NCI-H2081 treated with DMSO at 0.1 percent for 48 hours (cell line): ENCODE measurements at places on chromosomes 4 and X.

GRCh38 chr4:31194823-31195222 lies 474.7 kb downstream of the PCDH7 start:
- peak; percentile 87 for DNase-seq

DNA sequence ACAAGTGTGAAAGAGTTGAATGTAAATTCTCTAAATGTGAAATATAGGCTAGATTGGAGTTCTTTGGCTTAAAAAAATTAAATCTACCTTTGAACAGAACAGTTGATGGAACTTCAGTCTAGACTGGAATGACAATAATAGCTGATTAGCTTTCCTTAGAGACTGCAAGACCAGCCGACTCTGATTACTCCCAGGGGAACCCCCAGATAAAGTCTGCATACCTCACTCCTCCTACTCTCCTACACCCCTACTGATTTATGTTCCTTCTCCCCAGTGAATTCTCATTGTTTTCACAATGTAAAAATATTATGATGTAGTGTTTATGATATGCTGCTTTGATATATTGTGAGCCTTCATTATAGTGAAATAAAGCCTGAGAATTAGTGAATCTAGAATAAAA lies 241.3 kb downstream of the CFAP299 start:
- DNase-seq: no peak

GRCh38 chr4:188613976-188614375 lies 474.7 kb downstream of the TRIML1 start:
- DNase-seq: no peak

GRCh38 chr4:134780244-134780643 lies 578.7 kb upstream of the PABPC4L start:
- no peak for DNase-seq

GRCh38 chr4:74473155-74473811 lies 28.3 kb downstream of the AREG start:
- no peak for DNase-seq

GRCh38 chr4:126627255-126627654 lies 1005.5 kb upstream of the INTU start:
- DNase-seq: no peak

- no peak for DNase-seq
These were observed 231.9 kb upstream of the HAND2 start for GRCh38 chr4:173761938-173762337.

- DNase-seq: no peak
These were observed 118.2 kb downstream of the NAF1 start for GRCh38 chr4:163048447-163048846.

DNA sequence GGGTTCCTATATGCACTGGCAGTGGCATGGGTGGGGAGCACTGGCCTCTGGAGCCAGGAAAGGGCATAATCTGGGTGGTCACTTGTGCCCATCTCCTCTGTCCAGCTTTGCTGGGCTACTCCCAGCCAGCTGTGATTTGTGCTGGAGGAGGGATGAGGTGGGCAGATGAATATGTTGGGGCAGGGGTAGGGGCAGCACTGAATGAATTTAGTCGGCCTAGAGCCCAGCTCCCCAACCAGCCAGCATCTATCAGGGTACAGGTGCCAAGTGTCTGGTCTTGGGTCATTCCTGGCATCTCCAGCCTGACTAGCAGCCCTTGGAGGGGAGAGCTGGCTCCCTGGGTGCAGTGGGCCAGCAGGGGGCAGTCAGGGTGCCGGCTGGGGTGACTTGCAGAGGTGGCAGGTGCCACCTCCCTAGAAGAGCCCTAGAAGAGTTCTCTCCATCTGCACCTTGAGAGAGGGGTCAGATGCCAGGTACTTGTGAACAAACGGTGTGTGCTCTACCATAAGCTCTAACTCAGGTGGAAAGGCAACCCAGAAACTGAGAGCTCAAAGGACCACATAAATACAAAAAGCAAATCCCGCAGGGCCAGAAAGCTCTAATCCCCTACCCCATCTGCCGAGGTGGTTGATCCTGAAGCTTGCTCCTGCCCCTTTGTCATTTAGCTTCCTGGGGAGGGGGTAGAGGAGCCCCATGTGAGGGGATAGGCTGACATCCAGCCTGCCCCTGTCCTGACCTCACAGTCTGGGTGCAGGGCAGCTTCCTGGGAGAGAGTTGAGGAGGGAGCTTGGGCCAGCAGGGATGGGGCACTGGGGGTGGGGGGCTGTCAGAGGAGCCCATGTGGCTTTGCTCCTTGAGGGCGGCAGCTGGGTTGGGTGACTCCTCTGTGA lies 2.2 kb downstream of the SORCS2 start:
- no peak for DNase-seq

DNA sequence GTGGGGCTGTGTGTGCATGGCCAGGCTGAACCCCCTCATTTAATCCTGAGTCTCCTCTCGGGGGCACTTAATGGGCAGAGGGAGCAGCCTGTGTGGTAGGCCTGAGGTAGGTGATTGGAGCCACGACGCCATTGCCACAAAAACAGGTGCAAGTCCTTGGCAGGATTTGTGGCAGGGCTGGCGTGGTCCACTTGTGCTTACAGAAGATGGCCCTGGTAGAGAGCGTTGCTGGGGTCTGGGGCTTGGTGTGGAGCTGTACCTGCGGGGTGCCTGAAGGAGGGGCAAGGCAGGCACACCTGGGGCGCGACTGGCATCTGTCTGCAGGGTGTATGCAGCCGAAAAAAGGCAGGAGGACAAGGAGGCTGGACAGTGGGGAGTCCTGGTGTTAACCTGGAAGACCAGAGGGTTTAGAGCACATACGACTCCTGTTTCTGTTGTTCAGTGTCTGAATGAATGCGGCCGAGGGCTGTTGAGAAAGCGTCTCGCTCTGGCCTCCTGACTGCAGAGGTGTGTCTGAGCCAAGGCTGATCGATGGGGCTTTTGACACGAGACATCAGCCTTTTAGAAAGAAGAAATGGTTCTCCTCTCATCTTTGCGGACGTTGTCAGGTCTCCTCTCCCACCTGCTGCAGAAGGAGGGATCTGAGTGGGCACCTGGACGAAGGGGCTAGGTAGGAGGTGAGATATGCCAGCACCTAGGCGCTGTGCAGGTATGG lies 52.0 kb downstream of the TBC1D14 start:
- no peak for DNase-seq

- no peak for DNase-seq
These were observed 1.8 kb downstream of the SLC30A9 start for GRCh38 chr4:41991916-41992767.

- no peak for DNase-seq
These were observed 101.4 kb downstream of the TBC1D19 start for GRCh38 chr4:26685250-26685649.

DNA sequence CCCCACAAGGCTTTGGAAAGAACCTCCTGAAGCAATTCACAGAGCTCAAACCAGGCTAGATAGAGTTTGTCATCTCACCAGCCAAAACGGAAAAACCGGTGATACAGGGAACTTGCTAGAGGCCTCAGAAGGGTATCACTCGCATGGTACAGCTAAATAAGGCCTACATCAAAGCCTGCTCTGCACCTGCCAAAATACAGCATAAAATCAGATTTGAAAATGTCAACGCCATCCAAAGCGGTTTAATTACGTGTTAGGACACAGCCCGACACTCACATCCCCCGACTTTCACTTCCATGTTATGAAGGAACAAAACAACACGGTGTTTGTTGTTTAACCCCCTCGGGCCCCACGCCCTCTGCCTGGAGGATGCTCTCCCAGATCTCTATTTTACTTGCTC lies 65.0 kb downstream of the MAPK10 start:
- no peak for DNase-seq

DNA sequence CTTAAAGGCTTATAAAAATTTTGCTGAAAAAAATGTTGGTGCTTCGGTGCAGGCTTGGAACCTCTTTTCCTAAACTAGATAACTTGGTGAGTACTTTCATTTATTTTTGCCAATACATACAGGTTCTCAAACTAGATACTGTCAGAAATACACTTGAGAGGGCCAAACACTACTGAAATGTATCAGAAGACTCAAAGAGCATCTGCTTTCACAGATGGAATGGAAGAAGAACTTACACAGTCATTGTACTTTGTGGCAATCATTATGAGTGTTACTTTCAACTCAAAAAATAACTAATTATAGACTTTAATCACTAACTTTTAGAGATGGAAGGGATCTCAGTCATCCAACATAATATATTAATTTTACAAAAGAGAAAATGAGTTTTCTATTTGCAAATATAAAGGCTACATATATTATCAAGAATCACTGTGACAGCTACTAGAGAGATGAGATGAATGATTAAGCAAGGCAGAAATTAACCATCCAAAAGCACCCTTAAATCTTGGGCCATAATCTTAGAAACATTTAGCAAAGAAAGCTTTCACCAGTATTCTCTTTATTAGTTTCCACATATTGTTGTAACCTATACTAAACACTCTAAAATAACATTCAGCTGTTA lies 1.0 kb downstream of the ENAM start:
- no peak for DNase-seq

GRCh38 chr4:2101346-2102044 lies 42.4 kb downstream of the NAT8L start:
- DNase-seq: no peak

DNA sequence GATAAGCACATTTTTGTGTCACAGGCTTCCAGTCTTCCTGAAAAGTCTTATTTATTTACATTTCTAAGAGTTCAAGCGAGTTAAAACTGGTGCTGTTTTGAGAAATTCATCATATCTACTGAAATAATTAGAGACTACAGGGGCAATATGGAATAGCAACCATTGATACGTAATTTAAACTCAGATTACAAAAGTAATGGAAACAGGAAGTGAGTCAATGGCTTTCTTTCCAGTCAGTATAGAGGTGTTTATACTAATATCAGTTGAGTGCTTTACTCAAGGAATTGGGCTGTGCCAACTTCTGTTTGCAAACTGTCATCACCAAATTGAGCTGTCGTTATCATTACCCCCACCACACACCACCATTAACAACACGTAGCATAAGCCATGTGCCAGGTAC lies 222.7 kb downstream of the COL25A1 start:
- no peak for DNase-seq

DNA sequence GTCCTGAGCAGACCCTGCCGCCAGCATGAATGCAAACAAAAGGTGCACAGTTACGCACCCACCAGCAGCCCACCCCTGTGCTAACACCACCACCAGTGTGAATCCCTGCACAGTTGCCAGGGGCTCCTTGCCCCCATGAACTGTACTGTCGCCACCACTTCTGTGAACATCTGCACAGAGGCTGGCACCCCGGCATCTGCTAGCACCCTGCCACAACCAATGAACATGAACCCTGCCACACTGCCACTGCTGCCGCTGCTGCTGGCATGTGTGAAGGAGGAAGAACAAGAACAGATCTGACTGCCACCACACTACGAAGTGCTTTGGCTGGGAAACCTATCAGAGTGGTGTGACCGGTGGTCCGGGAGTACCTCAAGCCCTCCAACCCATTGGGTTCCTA lies 261.3 kb downstream of the PARM1 start:
- no peak for DNase-seq

DNA sequence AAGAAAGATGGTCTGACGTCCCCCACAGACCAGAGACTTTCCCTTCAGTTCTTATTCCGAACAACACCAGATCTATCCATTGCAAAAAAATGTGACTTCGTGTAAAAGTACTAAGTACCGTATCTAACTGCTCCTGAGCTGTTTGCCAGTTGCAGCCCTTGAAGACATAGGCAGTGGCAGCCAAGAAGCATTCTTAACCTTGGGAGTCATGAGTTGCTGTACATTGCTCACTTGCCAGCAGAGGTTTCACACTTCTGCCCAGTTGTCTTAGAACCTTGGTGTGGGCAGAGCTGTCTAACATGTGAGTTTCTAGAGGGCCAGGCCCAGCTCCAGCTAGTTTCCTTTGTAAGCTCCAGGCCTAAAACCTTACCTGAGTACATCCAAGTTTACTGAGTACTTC lies 10.5 kb upstream of the CHRDL1 start:
- DNase-seq: no peak

DNA sequence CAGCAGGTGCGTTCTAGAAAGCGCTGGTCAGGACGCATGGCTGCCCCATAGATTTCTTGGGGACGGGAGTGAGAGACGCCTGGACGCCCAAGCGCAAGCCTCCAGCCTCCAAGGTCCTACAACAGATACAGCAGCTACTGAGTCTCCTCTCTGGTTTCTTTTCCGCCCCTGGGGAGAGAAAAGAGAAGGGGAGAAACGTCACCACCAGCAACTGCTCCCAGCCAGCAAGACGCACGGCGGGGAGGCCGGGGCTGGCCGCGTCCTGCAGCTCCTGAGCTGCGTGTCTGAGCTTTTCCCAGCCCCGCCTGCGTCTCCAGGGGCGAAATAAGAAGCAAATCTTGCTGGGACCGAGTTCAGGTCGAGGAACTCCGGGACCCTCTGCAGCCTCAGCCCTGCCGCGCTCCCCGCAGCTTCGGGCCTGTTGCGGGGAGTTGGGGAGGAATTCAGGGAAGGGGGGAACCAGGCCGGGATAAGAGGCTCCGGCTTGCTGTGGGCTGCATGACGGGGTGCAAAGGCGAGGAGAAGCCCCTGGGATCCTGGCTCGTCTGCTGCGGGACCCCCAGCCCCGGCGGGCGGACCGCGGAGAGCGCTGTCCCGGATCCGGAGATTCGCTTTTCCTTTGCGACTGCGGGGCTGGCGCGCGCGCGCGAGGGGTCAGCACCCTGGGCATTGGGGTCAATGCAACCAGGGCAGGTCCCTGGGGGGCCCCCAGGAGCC lies 6.8 kb upstream of the SHOX start:
- no peak for DNase-seq

- DNase-seq: no peak
These were observed 186.5 kb upstream of the RPL34 start for GRCh38 chr4:108433832-108434231.

DNA sequence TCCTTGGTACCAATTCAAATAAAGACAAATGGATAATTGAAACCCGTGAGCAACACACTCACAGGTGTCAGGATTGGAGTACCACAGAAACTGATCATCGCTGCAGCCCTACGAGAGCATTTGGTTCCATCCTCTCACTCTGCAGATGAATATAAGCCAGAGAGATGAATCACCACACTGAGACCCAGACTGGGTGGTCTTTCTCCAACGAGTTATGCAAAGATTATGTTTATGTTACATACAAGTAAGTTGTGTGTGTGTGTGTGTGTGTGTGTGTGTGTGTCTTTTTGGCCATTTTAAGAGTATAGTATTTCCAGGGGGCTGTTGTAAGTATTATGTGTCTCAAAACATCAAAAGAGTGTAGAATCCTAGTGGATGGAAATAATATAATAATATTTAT lies 329.5 kb upstream of the ZFP42 start:
- DNase-seq: no peak

DNA sequence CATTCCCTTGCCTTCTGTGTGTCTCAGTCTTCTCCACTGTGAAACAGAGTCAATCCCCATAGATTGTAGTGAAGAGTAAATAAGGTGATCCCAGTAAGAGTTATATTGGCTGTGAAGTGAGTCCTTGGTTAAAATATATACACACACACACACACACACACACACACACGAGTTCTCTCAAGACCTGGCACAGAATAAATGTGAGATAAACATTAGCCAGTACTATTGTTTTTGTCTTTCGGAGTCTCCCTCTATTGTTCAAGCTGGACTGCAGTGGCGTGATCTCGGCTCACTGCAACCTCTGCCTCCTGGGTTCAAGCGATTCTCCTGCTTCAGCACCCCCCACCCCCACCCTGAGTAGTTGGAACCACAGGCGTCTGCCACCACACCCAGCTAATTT lies 44.8 kb upstream of the FAM156A start:
- DNase-seq: no peak
